Stimulated activated CD4-positive, alpha-beta T cell treated with anti-CD3 and anti-CD28 coated beads, Interleukin-1b, Interleukin-23, amount 100 ng/mL, for 1 hour (primary cell): ENCODE measurements at places on chromosomes 5 and 9.

DNA sequence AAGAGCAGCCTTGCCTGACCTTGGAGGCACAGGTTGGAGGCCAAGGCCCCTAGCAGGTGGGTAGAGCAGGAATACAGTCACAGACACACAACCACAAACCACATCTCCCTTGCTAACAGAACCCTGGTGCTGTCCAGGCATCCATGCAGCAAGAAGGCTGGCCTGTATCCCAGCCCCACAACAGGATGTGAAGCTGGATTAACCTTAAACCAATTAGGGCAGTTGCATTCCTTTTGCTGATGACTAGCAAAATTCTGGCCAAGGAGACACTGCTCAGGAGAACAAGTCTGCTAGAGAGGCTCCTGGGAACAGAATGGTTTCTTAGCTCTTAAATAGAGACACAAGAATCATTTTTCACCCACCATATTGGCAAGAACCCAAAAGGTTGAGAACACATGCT, 97.8 kb downstream of the C5orf15 start:
- no peak for DNase-seq

DNA sequence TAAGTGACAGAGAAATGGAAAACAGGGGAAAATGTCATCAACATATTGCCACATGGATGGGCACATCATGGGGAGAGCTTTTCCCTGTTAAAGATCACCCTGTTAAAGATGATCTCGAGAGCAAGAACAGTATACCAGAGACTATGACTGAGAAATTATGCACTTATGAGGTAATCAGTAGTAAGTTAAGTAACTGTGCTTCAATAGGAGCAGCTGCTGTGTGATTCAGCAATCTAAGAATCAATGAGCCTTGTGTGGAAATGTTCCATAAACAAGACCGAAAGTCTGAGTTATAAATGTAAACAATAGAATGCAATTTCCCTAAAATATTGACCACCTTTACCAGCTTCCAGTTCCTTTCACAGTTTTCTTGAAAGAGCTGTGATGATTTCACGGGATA, 582.3 kb downstream of the CAAP1 start:
- DNase-seq, result no peak

DNA sequence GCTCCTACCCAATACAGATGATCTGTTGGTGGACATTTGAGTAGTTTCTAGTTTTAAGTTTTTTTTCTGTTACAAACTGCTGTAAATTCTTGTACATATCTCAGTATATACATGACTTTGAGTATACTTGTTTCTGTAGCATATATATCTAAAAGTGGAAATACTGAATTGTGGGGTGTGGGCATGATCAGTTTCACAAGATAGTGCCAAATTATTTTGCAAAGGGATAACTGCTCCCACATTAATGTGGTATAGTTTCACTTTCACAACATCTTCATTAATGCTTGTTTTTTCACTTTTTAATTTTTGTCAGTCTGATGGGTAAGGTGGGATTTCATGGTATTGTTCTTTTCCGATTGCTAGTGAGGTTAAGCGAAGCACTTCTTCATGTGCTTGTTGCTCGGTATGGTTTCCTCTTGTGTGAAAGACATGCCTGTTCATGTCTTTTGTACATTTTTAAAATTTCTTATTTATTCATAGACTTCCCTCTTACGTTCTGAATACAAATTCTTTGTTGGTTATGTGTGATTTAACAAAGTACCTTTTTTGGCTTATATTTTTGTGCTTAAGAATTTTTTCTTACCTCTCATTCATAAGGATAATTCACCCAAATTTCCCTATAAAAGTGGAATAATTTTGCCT, 103.5 kb downstream of the CDC42SE2 start:
- no peak for DNase-seq

GRCh38 chr5:174312270-174312617, 266.7 kb downstream of the NSG2 start:
- DNase-seq, result no peak

- DNase-seq, result no peak
These were observed 78.7 kb downstream of the ELAVL2 start for GRCh38 chr9:23747088-23748075.

- DNase-seq, result no peak
These were observed 4.6 kb downstream of the ISOC1 start for GRCh38 chr5:129099184-129099569.

DNA sequence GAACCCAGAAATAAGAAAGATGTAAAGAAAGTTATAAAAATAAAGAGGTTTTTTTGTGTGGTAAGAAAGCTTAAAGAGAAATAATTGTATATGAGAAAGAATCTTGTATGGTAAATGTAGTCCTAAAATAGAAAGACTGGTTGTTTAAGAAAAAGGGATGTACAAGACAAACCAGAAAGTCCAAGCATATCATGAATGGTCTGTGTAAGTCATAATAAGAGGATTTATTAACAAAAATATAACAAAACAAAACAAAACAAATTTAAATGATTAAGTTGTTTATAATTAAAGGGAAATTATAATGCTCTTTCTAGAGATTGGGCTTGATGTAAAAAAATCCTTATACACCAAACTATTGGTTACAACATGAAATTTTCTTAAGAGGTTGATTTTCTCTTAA, 590.4 kb upstream of the PTGER4 start:
- DNase-seq, result no peak

DNA sequence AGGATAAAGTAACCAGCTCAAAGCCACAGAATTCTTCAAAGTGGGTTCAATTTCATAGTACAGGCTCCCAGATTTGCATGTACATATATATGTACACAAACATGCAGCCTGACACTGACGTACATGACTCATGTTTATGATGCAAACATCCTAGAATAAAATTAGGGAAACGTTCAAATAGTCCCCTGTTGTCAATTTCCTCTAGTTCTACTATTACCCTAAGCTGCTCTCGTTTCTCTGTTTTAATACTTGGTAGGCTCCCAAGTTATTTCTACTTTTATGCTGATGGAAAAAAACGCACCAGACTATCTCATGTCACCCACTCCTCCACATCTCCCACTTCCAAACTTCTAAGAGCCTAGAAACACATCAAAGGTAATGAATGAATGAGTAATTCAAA, 229.7 kb downstream of the EPB41L4A start:
- DNase-seq, result no peak

DNA sequence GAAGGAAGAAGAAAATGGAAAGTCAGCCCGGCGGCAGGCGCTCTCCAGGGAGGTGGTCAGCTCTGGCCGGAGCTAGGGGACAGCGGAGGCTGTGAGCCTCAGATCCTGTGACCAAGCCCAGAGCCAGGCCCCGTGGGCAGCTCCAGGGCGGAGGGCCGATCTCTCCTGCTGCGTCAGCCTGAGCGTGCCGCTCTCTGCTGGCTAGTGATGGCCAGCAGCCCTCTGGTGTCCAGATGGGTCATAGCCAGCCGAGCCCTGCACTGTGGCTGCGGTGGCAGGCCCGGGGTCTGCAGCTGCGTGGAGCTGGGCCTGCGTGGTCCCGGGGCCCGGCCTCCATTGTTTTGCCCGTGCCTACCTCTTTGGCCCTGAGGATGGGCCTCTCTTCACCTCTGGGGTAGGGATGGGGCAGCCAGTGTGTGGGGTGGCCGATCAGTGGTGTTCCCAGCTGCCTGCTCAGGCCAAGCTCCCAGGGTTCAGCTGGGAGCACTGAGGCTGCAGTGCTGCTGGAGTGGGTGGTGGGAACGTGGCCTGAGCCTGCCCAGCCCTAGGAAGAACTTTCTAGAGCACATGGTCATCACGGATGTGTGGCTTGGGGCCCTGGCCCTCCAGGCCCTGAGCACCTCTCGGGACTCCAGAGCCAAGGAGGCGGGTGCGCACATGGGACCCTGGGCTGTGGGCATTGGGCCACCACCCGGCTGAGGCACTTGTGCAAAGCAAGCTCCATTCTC, 17.1 kb upstream of the NRARP start:
- DNase-seq, result no peak

- DNase-seq, result no peak
These were observed 29.5 kb downstream of the TGFBI start for GRCh38 chr5:136058039-136058971.

DNA sequence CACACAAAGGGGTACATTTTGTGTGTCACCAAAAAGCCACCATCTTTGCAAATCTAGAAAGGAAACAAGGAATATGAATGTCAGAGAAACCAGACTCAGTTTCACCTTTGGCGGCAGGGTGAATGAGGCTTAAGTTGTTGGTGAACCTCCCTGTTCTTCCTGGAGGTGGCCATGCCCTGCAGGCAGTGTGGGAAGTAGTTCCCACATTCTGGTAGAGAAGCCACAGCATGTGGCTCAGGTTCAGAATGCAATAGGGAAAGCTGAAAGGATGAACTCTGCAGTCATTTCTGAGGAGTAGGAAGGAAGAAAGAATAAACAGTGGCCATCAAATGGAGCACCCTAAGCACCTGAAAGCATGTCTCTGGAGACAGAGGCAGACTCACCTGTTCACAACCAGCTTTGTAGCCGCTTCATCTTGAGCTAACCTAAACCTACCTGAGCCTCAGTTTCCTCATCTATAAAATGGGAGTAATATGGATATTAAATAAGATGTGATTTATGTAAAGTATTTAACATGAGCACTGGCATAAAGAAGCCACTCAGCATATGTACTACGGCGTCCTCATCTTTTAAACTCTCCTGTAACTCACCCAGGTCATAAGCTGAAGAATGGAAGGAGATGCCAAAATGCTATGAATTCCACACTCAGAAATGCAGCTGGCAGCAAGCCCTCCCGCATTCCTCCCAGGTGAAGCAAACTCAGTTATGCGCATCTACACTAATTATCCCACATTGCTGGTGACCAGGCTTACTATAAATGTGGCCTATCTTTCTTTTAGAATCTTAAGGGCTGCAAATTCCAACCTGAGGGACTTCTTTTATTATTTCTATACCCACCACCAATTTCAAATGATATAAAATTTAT, 86.0 kb downstream of the ZNF608 start:
- DNase-seq, result no peak

DNA sequence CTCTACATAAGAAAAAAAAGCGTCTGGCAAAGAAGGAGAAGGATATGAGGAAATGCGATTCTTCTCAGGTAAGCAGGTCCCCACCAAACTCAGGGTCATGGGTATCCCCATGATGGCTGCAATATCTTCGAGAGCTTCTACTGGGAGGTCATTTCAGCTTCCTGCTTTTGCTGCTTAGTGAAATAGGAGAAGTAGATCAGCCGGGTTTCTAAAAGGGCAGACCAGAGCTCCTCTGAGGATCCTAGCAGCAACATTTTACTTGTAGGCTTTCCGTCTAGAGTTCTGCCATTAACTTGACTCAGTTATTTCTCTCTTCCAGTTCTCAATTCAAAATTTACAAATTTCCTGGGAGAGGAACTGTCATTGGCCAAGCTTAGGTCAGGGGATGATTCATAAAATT, 134.7 kb downstream of the DPYSL3 start:
- DNase-seq, result no peak

DNA sequence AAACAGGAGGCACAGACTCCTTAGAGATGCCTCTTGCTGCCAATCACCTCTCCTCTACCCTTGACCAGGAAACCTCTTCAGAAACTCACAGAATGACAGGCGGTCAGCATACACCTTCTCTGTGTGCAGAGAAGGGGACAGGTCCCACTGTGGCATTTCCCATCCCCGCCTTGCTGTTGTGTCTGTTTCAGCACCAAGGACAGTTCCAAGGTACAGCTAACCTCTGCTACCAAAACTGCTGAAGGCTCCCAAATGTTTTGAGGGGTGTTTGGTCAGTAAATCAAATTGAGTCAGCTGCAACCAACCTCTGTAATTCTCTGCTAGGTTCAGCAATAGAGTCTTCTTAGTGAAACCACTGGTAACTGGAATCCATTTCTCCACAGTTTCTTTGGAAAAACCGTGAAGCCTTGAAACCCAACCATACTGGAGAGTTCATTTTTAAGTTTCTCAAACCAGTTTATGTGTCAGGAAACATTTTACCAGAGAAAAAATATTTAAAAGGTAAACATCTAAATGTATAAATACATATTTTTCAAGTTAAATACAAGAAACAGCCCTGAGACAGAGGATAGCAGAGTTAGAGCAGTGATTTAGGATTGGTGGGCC, 122.0 kb downstream of the DRD1 start:
- DNase-seq, result no peak

- DNase-seq, result no peak
These were observed 28.2 kb downstream of the RNF130 start for GRCh38 chr5:180043377-180043776.

GRCh38 chr9:88574953-88575352, 40.0 kb downstream of the NXNL2 start:
- DNase-seq, result no peak

DNA sequence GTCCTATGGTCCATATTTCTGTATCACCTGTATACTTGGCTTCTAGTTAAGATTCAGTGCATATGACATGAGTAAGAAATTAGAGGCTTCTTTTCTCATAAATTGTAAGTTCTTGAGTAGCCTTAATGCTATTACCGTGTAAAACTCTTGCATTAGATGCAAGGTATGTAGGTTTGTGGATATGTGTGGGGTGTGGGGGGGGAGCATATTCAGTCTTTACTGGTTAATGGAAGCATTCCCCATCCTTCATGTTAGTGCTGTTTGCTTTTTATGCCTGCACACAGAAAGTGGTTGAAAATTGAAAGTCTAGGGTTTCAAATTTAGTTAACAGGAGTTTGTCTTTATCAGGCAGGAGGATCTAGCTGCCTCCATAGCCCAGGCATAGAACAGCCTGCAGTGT, 16.1 kb downstream of the RAI14 start:
- no peak for DNase-seq

DNA sequence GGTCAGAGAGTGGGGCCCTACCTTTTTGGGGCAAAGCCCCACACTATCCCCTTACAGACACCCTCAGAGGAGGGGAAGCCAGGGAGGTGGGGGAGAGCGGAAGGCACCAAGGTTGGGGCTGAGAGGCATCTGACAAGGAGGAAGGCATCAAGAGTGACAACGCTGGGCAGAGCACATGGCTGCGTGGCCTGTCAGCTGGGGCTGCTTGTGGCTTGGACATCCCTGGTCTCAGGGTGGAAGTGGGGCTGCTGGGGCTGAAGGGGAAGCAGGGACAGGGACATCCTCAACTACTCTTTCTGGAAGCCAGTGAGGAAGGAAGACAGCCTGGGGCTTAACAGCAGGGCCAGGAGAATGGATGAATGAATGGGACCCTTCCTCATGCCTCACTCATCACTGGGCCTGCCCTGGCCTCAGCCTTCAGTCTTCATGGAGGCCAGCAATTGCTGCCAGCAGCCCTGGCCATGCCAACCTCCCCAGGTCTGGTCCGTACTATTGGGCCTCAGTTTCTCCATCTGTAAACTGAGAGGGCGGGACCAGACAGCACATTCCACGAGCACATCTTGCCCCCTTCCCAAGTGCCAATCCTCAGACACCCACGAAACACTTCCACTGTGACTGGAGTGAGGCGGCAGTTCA, 993 bp upstream of the RALGDS start:
- DNase-seq, result no peak

DNA sequence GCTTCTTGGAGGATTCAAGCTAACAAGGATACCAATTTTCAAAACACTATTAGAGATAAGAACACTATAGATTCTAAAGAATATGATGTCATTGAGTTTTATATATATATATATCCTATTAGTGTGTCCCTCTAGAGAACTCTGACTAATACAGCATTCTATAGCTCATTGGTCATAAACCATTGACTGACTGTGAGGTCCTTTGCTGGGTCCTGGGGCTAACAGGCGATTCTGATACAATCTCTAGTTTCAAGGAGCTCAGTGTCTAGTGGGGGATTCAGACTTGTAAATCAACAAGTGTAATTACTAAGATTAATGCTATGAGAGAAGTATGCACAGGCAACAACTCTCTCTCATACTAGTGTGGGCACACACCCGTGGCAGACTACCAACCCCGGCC, 234.5 kb downstream of the DENND1A start:
- no peak for DNase-seq
